ENCODE measurements at places on chromosomes 4 and X.

GRCh38 chr4:118221227-118221800 lies 131.5 kb downstream of the PRSS12 start:
- DNase-seq: no peak

GRCh38 chrX:45517090-45517973 lies 316.7 kb upstream of the DIPK2B start:
- DNase-seq: no peak

DNA sequence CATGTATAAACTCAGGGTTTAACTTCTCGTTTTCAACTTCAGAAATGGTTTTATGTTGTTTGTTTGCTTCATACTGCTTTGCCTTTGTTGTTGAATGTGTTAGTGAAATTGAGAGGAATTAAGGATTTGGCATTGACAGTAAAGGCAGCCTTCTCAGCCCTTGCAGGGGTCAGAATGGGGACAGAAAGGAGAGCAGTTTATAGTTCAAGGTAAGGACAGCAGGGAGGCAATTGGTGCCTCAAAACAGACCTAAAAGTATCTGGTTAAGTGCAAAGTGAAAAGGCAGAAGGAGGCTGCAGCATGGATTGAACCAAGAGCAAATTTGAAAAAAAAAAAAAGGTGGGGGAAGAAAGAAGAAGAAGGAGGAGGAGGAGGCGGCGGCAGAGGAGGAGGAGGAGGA lies 835.0 kb upstream of the ADGRL3 start:
- DNase-seq: no peak

- no peak for DNase-seq
These were observed 45.5 kb downstream of the MTHFD2L start for GRCh38 chr4:74203467-74203866.

DNA sequence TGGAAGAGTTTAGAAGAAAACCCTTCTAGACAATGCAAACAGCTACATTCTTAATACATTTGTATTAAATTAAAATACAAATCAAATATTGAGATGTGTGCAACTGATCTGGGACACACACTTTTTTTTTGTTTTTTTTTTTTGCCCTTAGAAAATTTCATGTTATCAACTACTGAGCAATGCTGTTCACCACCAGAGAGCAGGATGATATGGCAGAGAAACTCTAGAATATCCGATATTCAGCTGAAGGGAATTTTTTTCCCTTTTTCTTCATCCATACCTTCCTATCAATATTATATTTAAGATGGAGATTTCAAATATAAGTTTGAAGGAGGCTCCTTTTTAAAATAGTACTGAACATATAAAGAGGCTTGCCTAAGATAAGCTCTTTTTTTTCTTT lies 1.0 kb downstream of the NDST3 start:
- no peak for DNase-seq

DNA sequence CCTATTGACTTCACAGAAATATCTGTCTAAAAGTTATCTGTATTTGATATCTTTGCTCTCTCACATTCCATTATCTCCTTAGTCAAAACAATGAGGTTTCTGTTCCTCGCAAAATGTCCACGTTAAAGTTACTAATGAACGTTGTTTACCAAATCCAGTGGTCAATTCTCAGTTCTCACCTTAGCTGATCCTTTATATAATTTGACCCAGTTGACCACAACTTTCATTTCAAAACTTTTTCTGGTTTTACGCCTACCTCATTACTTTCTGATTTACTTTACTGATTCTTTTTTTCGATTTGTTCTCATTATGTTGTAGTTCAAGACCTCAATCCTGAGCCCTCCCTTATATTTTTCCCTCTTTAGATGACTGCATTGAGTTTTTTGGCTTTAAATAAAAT lies 186.6 kb downstream of the IL1RAPL1 start:
- DNase-seq: no peak

DNA sequence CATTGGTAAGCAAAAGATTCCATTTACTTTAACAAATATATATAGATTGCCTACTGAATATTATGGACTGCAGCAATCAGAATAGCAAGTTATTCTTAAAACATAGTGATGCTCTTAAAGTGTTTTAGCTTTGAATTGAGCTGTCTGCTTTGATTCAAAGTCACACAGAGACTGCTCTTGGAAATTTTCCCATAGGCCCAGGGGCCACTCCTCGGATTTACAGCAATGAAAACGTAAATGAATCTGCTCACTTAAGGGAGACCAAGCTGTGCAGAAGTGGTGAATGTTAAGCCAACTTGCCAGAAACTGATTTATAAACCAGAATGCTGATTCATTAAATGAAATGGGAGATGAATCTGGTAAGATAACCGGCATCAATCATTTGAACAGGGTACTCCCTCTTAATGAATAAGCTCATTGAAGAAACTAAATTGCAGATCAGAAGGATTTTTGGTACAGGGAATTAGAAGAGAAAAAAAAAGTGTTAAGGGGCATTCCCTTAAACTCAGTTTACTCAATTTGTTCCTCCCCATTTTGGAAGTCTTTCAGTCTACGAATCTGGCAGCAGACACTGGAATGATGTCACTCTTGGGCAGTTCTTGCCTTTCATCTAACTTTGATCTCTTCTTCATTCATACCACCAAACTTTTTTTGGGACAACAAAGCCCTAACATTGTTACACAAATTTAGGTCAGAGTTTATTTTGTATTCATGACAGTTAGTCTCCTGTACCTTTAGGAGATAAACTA lies 363.3 kb upstream of the MAGEB2 start:
- DNase-seq: no peak

DNA sequence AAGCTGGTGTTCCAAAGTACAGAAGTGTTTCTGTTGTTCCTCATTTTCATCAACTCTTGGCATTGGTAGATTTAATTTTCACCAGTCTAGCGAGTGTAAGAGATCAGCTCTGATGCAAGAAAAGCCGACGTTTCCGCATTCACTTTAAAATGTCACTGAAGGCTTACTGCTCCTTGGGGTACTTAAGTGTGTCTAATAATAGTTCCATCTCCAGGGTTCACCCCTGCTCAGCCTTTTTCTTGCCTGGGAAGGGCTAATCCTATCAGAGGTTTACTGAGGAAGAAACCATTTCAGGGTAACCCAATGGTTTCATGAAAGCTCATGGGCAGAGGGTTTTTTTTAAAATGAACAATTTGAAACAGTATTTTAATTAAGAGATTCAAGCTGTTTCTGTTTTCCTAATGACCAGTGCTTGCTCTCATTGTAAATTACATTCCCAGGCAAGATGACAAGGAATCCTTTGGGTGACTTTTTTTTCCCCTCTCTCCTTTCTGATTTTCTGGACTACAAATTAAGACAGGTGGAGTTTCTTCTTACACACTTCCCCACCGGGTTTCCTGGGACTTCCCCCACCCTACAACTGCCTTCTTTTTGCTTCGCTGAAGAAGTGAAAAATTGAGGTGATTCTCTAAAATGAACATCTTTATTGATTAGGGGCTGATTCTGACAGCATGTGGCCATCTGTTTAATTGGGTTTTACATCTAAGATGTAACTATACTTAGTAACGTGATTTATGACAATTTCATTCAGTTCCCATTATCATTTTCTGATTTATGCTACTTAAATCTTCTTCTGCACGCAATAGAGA lies 78.7 kb upstream of the CBLL2 start:
- no peak for DNase-seq

DNA sequence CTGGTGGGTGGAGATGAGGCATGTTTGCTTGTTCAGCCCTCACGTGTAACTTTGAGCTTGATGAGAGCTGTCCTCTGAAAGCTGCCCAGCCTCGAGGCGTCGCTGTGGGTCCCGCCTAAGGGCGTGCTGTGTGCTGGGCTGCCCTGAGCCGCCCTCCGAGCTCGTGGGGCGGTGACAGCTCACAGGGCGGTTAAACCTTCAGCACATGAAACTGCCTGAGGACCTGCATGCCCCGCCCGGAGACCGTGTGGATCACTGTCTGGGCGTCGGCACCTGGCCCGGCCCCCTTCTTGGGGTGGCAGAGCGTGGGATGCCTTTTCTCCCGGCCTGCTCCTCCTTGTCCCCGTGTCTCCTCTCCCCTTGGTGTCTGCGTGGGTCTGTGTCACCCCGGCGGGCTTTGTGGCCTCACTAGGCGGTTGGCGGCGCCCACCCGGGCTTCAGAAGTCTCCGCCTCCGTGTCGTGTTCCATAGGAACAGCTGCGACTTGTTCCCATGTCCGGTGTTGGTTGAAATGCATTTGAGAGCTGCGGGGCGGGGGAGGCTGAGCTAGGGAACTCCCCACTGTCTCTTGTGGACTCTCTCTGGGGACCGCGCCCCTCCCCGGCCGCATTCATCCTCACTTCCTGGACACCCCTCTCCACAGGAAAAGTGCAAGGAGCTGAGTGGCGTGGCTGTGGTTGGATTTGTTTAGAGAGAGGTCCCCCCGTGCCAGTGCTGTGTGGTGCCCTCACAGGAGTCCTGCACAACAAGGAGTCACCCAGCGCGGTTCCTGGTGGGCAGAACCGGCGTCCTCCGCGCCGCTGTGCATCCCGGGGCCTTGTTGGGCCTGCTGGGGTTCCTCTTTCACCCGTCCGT lies 6.8 kb downstream of the AKAP17A start:
- no peak for DNase-seq
